ENCODE measurements at places on chromosomes 16 and 17.
A peak's percentile ranks its signal among the peaks of the same experiment; 100 is the strongest.

- no peak for DNase-seq
Measured at GRCh38 chr16:48121276-48121675, 34.5 kb downstream of the ABCC12 start.

DNA sequence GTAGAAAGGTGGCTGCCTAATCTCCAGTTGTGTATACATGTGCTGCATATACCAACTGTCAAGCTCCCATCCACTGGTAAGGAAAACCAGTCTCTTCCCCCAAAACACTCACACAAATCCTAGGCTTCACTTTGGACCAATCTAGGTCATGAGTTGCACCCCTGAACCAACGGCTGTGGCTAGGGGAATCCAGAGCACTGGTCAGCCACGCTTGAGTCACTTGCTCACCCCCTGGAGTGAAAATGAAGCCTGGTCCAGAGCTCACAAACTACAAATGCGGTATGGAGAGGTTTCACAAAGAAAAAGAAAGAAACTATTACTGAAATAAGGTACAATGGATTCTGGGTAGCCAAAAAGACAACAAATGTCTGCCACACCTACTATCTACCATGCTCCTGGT is 66.1 kb upstream of the NLK start:
- DNase-seq: no peak

GRCh38 chr16:9934723-9935508 is 247.3 kb downstream of the GRIN2A start:
- no peak for DNase-seq

DNA sequence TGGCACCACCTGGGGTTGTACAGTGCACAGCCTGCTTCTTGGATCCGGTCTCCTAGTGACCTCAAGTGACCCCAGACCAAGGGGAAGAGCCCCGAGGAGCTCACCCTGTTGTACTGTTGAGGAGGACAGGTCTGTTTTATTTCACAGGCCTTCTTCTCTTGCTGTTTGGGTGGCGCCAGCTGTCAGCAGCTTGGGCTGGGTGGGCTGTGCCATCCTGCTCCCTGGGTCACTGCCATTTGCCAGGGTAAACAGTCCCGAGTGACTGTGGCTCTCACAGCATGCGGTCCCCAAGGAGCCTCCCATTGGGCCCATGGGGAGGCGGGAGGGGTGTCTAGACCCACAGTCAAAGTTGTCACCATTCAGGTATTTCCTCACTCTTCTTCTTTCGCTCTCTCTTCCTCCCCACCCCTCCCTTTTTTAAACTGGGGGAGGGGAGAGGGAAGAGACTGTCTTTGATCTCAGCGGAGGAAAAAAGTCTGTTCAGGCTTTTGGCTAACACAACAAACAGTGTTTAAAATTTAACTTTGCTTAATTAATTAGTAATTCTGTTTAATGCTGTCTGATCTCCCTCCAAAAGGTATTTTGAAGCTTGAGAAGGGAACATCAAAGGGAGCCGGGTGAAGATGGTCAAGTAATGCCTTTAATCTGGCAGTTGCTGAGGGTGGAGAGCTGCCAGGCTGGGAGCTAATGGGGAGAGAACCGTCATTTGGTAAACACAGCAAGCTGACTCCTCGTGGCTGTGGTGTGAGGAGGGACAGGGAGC is 64.0 kb downstream of the SNX20 start:
- DNase-seq: no peak

- no peak for DNase-seq
Measured at GRCh38 chr16:79865918-79866317, 265.4 kb upstream of the MAF start.

- no peak for DNase-seq
Measured at GRCh38 chr17:79046916-79047280, 22.9 kb downstream of the C1QTNF1 start.

GRCh38 chr17:3966720-3967363 is 2.6 kb upstream of the ATP2A3 start:
- DNase-seq: peak; percentile 17

DNA sequence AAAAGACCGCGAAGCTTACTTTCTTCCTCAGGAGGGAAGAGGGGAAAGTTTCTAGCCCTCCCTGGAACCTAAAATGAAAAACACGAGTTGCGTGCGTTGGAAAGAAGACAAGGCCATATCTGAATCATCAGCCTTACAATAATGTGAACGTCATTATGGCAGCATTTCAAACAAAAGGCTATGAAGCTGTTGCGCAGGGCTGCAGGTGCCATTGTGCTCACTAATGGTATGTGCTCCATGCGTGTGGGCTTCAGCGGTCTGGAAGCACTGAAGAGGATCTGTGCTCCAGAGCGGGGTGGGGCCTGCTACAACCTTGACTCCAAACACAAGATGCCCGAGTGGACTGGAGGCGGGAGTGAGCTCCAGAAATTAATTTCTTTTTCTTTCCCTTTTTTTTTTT is 12.1 kb upstream of the CYB5B start:
- DNase-seq: no peak

GRCh38 chr17:48645639-48646182 is 19.6 kb upstream of the HOXB9 start:
- DNase-seq: no peak

DNA sequence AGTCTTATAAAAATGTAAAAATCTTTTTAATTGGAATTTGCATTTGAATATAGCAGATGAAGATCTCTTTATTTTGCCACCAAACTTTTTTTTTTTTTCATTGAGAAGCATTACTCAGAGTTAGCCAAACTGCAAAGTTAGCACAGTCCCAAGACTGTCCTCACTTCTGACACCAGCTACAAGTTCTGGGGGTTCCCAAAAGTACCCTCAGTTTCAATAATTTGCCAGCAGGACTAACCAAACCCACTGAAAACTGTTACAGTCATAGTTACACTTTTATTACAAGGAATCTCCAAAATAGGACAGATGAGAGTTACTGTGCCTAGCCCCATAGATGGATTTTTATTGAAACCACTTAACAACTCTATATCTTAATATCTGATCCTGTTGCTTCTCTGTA is 144.1 kb downstream of the CHD9 start:
- DNase-seq: no peak

DNA sequence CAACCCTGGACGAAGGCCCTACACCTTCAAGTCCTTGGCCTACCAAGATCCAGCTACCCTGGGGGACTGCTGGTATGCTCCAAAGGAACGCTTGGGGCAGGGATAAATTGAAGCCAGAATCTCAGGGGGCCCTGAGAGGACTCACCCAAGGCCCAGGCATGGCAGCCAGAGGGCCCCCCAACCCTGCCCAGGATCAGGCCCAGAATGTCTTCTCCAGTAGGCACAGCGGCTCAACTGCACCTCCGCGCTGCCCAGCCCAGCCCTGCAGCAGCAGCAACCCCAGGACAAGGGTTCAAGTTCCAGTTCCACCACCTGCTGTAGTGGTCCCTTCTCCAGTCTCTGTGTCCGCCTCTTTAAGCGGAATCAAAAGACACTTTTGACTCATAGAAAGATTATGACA is 2.2 kb downstream of the TFAP4 start:
- no peak for DNase-seq

DNA sequence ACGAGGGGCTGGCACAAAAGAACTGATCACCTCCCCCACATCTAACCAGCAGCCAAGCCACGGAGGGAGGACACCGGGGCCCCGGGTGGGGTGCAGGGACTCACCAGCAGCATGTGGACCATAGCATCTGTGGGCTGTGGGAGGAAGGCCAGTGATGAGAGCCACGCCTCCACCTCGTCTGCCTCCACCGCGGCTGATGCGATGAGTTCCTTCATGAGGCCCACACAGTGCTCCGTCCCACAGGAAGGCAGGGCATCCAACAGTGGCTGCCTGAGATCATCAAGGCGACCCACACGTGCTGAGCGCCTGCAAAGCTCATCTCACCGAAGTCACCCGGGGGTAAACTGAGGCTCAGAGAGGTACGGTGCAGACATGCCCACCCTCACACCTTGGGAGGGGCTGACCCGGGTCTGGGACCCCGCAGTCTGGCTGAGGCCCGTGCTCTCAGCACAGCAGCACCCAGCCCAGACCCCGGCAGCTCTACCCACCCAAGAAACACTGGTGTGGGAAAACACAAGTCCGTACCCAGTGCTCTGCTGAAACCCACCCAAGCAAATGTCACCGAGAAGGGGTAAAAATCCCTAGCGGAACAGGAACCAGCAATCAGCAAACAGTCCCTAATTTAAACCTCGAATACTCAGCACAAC is 85.9 kb downstream of the LITAF start:
- no peak for DNase-seq

DNA sequence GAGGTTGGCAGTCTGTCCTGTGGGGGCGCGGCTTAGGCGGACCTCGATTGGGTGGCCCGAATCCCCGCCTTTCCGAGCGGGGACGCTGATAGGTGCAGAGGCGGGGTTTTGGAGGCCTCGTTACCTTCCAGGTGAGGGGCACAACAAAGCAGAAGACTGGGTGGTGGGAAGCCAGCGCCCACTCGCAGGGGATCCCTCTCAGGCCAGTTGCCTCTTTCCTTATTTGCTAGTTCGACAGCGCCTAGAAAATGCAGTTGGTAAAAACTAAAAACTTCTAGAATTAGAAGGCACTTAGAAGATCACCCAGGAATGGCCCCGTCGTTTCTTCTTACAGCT is 730 bp downstream of the KAT7 start:
- no peak for DNase-seq

GRCh38 chr16:86718118-86718517 is 139.8 kb downstream of the FOXL1 start:
- no peak for DNase-seq

DNA sequence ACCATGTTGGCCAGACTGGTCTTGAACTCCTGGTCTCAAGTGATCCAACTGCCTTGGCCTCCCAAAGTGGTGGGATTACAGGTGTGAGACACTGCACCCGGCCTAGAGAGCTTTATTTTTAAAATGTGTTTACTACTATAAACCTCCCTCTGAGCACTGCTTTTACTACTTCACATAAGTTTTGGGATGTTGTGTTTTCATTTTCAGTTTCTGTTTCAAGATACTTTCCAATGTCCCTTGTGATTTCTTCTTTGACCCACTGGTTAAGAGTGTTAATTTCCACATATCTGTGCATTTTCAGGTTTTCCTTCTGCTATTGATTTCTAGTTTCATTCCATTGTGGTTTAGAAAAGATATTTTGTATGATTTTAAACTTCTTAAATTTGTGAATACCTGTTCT is 74.4 kb downstream of the NETO2 start:
- DNase-seq: no peak

DNA sequence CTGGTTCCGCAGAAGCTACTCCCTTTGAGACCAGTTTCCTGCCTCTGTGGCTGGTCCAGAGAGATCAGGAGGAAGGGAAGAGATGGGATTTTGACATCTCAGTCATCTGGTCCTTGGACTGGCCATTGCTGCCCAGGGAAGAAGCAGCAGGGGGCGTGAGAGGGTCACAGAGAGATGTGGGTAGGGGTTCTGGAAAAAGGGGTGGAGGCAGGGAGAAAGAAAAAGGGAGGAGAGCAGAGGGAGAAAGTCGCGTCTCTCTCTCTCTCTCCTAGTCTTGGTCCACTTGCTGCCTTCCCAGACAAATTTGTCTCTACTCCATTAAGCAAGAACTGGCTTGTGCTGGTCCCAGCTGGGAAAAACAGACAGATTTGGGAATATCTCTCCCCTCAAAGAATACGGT is 4.4 kb downstream of the SHBG start:
- no peak for DNase-seq

DNA sequence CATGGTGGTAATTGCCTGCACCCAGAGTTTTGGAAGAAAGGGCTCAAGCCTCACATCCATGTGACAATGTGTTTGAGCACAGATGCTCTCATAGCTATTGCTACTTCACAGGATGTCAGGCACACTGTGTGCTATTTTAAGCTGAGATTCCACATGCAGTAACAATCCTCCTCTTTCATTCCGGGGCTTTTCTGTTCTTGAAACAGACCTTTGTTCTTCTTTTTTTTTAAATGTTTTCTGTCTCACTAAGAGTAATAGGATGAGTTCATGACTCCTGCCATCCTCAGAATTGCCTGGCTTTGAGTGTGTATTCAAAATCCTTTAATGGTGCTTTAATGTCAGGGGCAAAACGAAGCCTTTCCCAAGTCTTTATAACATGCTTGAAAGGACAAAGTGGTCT is 198.9 kb downstream of the ABCC12 start:
- DNase-seq: no peak

DNA sequence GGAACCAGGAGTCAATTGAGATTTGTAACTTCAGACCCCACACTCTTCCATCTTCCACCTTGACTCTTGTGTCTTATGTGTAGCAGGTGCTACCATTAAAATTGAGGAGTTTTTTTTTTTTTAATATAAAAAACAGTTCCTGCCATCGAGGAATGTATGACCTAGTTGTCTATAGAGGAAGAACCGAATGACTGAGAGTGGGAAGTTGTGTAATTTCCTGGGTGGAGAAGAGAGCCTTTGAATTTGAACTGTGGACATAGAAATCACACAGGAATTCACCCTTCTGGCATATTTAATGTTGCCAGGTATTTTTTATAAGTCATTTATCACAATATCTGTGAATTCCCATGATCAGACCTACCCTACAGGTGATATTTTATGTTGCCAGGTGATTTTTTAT is 22.0 kb downstream of the SP2 start:
- no peak for DNase-seq

DNA sequence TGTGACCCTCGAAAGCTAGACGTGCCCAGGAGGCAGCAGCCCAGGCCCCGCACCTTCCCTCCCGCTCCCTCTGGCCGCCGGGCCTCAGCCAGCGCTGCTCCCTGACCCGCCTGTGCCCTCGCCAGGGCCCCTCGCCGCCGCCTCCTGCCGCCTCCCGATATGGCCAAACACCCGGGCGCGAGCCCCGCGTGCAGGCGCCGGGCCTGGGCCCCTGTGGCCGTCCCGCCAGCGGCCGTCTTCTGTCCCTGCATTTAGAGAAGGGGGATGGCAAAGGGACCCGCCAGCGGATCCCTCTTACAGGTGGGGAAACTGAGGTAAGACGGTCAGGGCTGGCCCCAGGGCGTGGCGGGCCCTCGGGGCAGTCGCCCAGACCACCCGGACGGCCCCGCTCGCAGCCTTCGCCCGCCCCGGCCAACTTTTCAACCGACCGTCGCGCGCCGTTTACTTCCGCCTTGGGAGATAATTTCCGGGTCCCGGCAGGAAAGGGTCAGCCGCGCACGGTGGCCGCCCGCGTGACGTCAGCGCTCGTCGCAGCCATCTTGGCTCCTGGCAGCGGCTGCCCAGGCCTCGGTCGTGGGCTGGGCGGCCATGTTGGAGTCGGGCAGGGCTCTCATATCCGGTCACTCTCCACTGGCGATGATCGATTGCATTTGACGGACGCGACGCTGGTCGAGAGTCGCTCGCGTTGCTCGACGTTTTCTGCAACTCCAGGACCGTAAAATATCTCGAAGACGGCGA is 7.0 kb upstream of the GNG13 start:
- peak; percentile 91 for DNase-seq

DNA sequence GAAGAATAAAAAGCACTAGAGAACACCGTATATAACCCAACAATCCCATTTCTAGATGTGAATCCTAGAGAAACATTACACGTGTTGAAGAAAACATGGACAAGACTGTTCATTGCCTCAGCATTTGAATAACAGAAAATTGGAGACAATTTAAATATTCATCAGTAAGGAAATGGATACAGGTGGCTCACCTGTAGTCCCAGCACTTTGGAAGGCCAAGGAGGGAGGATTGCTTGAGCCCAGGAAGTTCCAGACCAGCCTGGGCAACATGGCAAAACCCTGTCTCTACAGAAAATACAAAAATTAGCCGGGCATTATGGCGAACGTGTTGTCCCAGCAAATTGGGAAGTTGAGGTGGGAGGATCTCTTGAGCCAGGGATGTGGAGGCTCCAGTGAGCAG is 2.7 kb upstream of the ATAD5 start:
- DNase-seq: no peak

- no peak for DNase-seq
Measured at GRCh38 chr17:8100111-8100510, 12.6 kb upstream of the ALOX12B start.
